ENCODE measurements at places on chromosomes 3 and 15.

DNA sequence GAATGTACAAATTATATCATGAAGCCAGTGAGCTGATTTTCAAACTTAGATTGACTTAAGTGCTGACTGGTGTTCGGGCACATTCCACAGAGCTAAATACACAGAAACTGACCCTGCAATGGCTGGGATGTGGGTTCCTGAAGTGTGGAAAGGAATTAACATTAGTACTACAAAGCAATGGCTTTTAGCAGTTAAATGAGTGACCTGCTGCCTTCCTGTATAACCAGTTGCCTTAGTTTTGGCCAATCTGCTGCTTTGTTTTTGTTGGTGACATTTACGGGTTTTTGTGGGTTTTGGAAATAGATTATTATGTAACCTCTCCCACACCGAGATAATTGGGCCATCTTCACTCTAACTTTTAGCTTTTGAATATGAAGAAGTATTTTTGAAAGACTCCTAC lies 2.4 kb upstream of the SKIC8 start:
- no peak for DNase-seq

DNA sequence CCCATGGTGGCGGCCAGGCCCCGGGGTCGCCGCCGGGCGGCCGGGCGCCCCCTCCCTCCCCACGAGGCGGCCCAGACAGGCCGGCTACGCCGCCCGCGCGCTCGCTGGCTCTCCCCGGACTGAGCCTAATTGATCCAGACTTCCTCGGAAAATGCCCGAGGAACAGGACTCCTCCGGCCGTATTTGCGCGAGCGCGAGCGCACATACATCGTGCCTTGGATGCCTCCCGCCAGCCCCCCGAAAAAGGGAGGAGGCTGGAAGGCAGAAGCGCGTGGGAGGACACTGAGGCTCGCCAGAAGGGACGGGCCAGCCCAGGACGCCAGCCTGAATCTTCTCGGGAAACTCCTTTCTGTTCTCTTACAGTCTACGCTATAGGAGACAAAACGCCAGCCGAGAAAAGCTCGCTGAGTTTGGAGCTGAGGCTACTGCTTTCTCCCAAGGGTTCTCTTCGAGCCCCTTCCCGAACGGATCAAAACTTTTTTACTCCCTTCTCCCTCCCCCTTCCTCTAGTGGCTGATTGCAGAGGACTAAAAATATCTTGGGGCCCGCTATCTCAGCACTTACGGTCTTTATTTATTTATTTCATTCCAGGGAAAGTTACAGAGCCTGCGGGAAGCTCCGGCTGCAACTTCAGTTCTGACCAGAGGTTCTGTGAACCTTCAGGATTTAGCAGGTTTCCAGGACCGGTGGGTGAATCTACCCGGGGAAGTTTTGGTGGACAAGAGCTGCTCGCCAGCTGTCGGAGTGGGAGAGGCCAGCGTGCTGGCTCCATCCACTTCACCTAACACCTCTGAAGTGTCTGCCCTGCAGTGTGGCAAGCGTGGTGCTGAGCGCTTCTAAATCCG lies at the start of gene PDZRN3:
TSS of gene PDZRN3 (minus strand) at position 121 of the 845 bp plus-strand sequence.
- no peak for DNase-seq

DNA sequence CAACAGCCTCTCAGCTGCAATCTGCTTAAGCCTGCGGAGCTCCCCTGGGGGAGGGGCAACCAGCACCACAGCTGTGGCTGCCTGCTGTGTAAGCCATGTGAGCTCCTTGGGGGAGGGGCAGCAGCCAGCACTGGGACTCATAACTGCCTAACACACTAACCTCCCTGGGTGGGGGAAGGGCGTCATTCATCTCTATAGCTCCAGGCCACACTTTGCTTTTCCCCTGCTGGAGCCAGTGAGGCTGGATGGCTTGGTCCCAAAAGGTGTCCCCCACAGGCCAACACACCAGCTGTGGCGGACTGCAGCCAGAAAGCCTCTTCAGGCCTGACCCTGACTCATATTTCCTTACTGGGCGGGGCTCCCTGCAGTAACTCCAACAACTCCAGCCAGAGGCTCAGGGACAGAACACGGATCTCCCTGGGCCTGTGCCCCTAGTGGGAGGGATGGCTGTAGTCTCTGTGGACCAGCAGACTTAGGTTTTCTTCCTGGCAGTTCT lies 129.8 kb downstream of the PPM1L start:
- DNase-seq: peak; percentile 27

DNA sequence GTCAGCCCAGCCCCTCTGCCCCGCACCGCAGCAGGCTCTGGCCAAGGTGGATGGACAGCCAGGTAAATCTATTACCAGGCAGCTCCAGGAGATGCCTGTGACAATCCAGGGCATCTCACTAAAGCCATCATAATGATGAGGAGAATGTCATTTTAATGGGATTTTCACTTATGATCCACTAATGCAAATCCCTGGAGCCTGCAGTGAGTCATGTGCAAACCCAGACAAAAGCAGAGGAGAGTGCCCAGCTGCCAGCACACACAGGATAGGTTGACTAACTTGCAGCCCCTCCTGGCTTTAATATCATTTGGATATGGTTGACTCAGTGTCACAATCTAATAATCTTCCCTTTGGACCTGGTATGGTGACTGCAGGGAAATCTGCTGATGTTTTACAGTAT lies 206.9 kb upstream of the TRIM42 start:
- no peak for DNase-seq

DNA sequence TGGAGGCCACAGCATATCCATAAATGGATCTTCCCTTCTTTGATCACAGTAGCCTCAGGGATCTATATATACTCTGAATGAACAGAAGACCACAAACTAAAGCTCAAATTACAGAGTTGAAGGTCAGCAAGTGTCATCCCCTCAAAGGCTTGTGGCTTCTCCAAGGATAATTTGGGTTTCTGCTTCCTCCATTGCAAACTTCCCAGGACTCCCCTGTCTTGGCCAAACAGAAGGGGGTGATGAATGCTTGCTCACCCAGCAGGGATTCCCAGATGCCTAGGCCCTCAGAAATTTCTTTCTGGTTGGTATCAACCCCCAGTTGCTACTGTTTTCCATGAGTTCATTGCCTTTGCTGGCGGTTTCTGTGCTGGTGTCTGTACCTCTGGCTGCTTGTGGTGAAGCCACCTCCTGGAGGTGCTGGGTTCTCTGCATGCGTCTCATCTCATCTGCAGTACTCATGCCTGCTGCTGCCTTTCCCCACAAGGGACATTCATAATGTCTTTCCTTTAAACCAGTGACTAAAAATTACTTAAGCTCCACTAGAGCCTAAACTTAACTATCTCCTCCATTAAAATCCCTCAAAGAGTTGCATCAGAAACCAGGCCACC lies 17.7 kb downstream of the ENTPD3 start:
- DNase-seq: no peak

GRCh38 chr15:61651267-61651666 lies 409.0 kb downstream of the VPS13C start:
- no peak for DNase-seq

- no peak for DNase-seq
Measured at GRCh38 chr15:27866505-27867165, 232.5 kb downstream of the OCA2 start.

Measured in non-pigmented ciliary epithelial cell (primary cell).